ENCODE measurements at places on chromosomes 7 and 10.

- DNase-seq = no peak
Observed at GRCh38 chr7:87048839-87049238, 10.6 kb downstream of the ELAPOR2 start.

GRCh38 chr7:144057954-144058353, 9.2 kb downstream of the OR2A5 start:
- DNase-seq = no peak

DNA sequence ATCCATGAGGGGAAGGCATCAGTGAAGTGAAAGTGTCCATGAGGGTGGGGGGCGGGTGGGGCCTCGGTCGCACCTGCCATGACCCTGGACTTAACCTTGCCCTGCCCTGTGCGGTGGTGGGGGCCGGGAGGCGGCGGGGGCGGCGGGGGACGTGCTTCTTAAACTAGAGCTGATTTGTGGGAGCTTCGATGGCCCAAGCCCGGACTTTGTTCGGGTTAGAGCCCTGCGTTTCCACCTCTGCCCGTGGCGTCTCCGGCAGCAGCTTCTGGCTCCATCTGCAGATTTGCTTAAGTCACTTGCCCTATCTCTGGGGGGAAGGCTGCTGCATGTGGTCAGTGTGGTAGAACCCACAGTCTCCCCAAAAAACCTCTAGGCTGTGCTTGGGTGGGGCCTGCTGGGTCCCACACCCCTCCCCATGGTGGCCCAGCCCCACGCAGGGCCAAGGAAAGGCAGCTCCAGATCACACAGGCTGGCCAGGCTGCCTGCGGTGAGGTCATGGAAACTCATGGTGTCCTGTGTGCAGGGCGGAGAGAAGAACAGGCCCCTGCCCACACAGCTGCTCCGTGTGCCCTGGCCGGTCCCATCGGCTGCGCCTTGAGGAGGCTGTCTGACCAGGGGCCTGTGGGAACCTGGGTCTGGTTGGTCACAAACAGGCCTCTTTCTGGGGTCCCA, 93.2 kb downstream of the INPP5A start:
- DNase-seq = peak; percentile 53

DNA sequence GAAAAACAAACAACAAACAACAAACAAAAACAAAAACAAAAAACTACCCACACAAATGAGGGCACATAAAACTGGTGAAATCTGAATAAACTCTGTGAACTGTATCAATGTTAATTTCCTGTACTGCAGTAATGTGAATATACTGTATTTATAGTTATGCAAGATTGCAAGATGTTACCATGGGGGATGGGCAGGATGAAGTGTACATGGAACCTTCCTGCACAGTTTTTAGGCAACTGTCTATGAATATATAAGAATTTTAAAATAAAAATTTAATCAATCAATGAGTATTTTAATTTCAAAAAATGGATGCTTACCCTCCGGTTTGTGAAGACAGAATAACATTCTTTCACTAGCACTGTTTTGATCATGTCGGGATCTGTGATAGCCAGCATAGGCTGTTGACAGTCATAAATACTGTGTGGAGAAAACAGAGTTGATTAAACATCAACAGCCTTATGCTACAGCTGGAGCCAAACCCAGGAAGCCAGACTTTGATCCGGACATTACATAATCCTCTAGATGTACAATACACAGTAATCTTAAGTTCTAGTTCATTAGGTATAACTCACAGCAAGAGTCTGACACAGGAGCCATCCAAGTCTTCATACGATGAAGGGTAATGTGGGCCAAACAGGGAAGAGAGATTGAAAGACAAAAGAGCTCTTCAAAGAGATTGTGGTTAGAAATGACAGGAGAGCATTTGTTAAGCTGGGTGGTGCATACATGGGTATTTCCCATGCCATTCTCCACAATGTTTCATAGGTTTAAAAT, 14.8 kb downstream of the CYP3A7 start:
- no peak for DNase-seq

- DNase-seq = no peak
Observed at GRCh38 chr10:113680190-113681111, 739 bp downstream of the CASP7 start.

DNA sequence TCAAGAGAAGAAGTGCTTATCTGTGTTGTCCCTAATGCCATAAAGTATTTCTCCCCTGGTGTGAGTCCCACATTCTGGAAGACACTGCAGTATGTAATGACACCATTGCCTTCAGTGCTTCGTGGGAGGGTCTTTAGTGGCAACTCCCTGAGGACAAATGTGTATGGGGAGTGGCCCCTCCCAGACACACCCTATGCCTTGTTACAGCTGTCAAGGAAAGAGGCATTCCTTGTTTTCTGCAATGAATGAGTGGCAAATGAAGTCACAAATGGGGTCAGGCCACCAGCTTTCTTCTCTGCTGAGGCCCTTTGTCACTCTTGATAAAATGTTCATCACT, 183.2 kb downstream of the FGFR2 start:
- no peak for DNase-seq

- no peak for DNase-seq
Observed at GRCh38 chr10:93280699-93281366, 201.3 kb downstream of the MYOF start.

Data from RWPE2 (cell line).